Naive thymus-derived CD4-positive, alpha-beta T cell (primary cell): ENCODE measurements at places on chromosomes 3 and 15. TPM values are rescaled to one million over a fixed set of nuclear protein-coding genes. Genes with fewer than 3 reads are reported as not detected.
A peak's percentile ranks its signal among the peaks of the same experiment; 100 is the strongest.

DNA sequence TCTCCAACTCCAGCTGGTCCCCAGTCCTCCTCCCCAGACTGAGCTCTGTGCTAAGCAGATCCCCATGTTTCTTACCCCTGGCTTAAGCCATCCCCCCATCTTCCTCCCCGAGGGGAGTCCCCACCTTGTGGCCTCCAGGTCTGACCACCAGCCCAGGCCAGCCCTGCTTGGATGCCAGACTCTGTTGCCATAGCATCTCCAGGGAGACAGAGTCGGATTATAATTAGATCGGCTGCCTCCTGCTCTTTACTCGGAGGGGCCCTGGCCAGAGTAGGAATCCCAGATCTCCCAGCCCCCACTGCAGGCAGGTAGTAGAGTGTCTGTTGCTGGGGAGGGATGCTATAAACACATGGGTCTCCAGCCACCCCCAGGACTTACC is 2.4 kb downstream of the KLHDC8B start:
- H3K36me3 ChIP-seq = no peaks in the 10 kb centered on the region
- no peaks in the 10 kb centered on the region for H3K27me3 ChIP-seq
- H3K4me3 ChIP-seq = no peak overlapping the region

The MB21D2 gene
- total RNA-seq = 20.4 and 21.5 TPM in 2 replicates

- H3K27me3 ChIP-seq = no peaks in the 10 kb centered on the region
- H3K4me1 ChIP-seq = peaks cover 11% of the 10 kb centered on the region
- no peaks in the 10 kb centered on the region for H3K36me3 ChIP-seq
- no peak overlapping the region for H3K27ac ChIP-seq
- H3K4me3 ChIP-seq = no peak overlapping the region
These were observed 5.3 kb upstream of the NCK1 start for GRCh38 chr3:136856665-136857064.

DNA sequence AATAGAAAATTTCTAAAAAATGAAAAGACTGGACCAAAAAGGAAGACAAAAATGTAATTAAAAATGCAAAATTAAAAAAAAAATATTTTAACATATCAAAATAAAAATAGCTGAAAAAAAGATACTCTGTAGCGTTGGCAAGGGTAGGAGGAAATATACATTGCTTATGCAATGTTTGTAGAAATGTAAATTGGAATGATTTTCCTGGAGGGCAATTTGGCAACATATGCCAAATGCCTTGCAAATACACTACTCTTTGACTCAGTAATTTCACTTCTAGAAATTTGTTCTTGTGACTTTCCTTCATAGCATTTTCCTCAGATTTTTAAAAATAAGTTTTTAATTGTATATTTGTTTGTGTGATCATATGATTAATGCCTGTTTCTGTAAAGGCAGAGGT is 296.6 kb downstream of the ZNF621 start:
- DNase-seq = no peak

DNA sequence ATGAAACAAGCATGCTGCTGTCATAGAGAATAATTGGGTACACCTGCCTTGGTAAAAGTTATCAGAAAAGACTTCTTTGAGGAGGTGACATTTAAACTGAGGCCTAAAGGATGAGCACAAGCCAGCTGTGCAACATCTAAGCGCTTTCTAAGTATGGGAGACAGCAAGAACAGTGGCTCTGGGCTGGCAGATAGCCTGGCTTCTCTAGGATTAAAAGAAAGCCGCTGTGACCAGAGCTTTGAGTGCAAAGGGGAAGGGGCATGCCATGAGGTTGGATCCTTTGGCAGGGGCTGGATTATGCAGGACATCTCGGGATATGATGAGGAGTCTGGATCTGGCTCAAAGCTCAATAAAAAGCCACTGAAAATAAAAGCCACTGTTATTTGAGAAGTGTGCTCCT is 99.2 kb downstream of the FBN1 start:
- no peaks in the 10 kb centered on the region for H3K27me3 ChIP-seq
- H3K27ac ChIP-seq = no peak overlapping the region
- H3K4me1 ChIP-seq = no peaks in the 10 kb centered on the region
- no peak overlapping the region for H3K4me3 ChIP-seq

The BNC1 gene
- not detected for total RNA-seq

- DNase-seq = no peak
- H3K27me3 ChIP-seq = no peaks in the 10 kb centered on the region
- H3K4me1 ChIP-seq = no peaks in the 10 kb centered on the region
- no peaks in the 10 kb centered on the region for H3K36me3 ChIP-seq
These were observed 31.9 kb downstream of the HAPLN3 start for GRCh38 chr15:88863412-88863811.

- no peaks in the 10 kb centered on the region for H3K36me3 ChIP-seq
- DNase-seq = no peak
- H3K27me3 ChIP-seq = no peaks in the 10 kb centered on the region
These were observed 82.5 kb downstream of the CHST2 start for GRCh38 chr3:143201870-143202752.

GRCh38 chr15:89307791-89308190 is 26.8 kb downstream of the POLG start:
- H3K36me3 ChIP-seq = no peaks in the 10 kb centered on the region
- H3K27ac ChIP-seq = no peak overlapping the region
- no peak overlapping the region for H3K4me3 ChIP-seq
- no peaks in the 10 kb centered on the region for H3K4me1 ChIP-seq

DNA sequence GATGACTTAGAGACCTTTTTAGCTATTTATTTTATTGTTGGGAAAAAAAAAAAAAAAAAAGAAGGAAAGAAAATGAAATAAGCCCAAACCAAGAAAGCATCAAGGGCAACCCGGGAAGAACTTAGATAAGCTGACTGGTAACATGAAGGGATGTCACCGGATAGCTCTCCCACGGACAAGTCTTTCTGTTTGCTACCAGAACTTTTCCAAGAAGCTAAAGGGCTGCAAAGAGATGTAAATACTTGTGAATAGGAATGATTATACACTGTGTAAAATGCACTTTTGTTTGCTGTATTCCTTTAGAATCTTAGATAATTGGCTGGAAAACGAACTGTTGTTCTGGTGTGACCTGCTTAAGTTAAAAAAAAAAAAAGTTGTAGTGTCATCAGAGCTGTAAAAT is 2.8 kb downstream of the FOXB1 start:
- no peak for DNase-seq
- peak overlapping the region; percentile 49 for H3K4me3 ChIP-seq
- H3K27ac ChIP-seq = no peak overlapping the region
- H3K4me1 ChIP-seq = peaks cover 27% of the 10 kb centered on the region

The HDC gene
- 81.2 TPM for total RNA-seq

DNA sequence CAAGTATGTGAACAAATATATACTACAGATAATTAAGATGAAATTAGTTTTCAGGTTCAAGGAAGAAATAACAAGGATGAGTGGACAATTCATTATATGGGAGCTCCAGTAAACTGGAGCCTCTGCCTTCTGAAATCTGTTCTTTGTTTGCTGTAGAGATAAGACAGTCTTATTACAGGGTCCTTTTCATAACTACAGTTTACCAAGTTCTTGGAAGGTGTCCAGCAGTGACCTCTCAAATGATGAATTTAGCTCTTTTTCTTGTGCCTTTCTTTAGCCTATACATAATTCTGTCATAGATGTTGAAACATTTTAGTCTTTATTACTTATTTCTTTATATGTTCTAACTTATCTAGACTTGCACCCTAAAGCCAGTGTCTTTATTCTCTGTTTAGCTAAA is 89.7 kb upstream of the GBE1 start:
- H3K36me3 ChIP-seq = no peaks in the 10 kb centered on the region
- no peak overlapping the region for H3K27ac ChIP-seq
- DNase-seq = no peak
- H3K4me1 ChIP-seq = no peaks in the 10 kb centered on the region

The THSD4 gene
- not detected for total RNA-seq

GRCh38 chr3:142501004-142501926 is 53.4 kb upstream of the XRN1 start:
- H3K27ac ChIP-seq = no peak overlapping the region
- DNase-seq = no peak
- H3K36me3 ChIP-seq = peaks cover 26% of the 10 kb centered on the region
- no peaks in the 10 kb centered on the region for H3K4me1 ChIP-seq
- no peaks in the 10 kb centered on the region for H3K27me3 ChIP-seq

GRCh38 chr3:131192701-131193100 is 166.0 kb downstream of the NEK11 start:
- H3K36me3 ChIP-seq = no peaks in the 10 kb centered on the region
- no peak overlapping the region for H3K4me3 ChIP-seq
- no peak for DNase-seq
- H3K27me3 ChIP-seq = no peaks in the 10 kb centered on the region
- H3K4me1 ChIP-seq = no peaks in the 10 kb centered on the region

- DNase-seq = peak; percentile 66
- no peaks in the 10 kb centered on the region for H3K36me3 ChIP-seq
- peaks cover 14% of the 10 kb centered on the region for H3K4me1 ChIP-seq
- no peaks in the 10 kb centered on the region for H3K27me3 ChIP-seq
- H3K4me3 ChIP-seq = peak within 1 kb of the TSS; percentile 88
These were observed at the start of gene SNAP23 for GRCh38 chr15:42495361-42496212. TSS of gene SNAP23 (plus strand) at chr15:42495634. CDS start at chr15:42511847, 16,213 bp downstream.

- H3K27me3 ChIP-seq = no peaks in the 10 kb centered on the region
- H3K27ac ChIP-seq = no peak overlapping the region
- no peaks in the 10 kb centered on the region for H3K36me3 ChIP-seq
- H3K4me1 ChIP-seq = no peaks in the 10 kb centered on the region
These were observed 256.0 kb upstream of the CBLB start for GRCh38 chr3:106124818-106125217.

DNA sequence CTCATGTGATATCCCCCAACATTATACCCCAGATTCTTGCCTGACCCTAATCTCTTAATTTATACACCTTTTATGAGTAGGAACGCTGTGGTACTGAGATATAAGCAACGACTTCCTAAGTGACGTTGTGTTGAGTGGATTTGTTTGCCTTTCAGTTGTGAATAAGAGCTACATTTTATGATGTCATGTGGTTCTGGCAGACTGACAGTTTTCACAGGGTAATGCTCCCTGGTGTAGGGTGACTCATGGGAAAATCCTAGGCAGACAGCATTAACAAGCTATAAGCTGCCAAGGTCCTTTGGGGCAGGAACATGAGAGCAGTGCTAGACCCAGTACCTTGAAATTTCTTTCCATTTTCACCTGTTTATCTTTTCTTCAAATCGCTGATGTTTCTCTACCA is 11.2 kb downstream of the C3orf52 start:
- H3K36me3 ChIP-seq = no peaks in the 10 kb centered on the region
- H3K27me3 ChIP-seq = no peaks in the 10 kb centered on the region
- no peak overlapping the region for H3K27ac ChIP-seq
- no peak for DNase-seq

- H3K27me3 ChIP-seq = no peaks in the 10 kb centered on the region
- H3K27ac ChIP-seq = no peak overlapping the region
- no peaks in the 10 kb centered on the region for H3K4me1 ChIP-seq
- no peak for DNase-seq
These were observed 83.5 kb downstream of the UACA start for GRCh38 chr15:70679919-70680231.

The EEFSEC gene
- total RNA-seq = 18.5 TPM

DNA sequence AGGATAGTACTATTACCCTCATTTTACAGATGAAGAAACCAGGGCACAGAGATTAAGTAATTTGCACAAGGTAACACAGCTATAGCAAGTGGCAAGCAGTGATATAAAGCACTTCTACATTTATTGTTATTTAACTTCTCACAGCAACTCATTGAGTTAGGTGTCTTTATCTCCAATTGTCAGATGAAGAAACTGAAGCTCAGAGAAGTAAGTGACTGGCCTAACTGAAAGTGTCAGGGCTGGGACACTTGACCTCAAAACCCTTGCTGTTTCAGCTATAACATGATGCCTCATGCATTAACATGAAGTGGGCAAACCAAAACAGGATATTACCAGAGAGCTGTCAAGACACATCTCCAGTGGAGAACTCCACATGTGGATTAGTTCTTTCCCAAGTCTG is 65.8 kb upstream of the LEKR1 start:
- no peak for DNase-seq
- no peaks in the 10 kb centered on the region for H3K4me1 ChIP-seq
- no peaks in the 10 kb centered on the region for H3K27me3 ChIP-seq
- no peak overlapping the region for H3K4me3 ChIP-seq
- no peak overlapping the region for H3K27ac ChIP-seq
- no peaks in the 10 kb centered on the region for H3K36me3 ChIP-seq

- no peaks in the 10 kb centered on the region for H3K27me3 ChIP-seq
- no peak overlapping the region for H3K27ac ChIP-seq
- H3K4me1 ChIP-seq = no peaks in the 10 kb centered on the region
- no peak overlapping the region for H3K4me3 ChIP-seq
These were observed 7.6 kb downstream of the CTSH start for GRCh38 chr15:78937132-78937739.

The LTF gene
- not detected in 2 replicates for total RNA-seq

GRCh38 chr3:151684094-151684493 is 49.6 kb upstream of the AADACL2 start:
- H3K36me3 ChIP-seq = no peaks in the 10 kb centered on the region
- no peaks in the 10 kb centered on the region for H3K27me3 ChIP-seq
- no peak overlapping the region for H3K4me3 ChIP-seq
- DNase-seq = no peak

DNA sequence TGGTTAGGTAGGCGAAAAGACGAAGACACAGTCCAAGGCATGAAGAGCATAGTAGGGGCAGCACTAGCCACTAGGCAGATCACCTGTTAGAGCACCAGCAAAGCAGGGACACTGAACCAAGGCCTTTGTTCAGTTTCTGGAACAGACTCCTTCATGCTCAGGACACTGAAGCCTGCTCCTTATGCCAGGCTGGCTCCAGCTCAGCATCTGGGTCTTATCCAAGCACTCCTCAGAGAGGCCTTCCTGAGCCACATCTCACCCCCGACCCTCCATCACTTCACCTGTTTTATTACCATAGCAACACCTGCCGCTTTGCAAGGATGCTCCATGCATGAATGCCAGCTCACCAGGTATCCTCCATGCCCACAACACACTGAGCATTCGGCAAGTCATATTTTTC is 206.3 kb upstream of the CHRNA7 start:
- no peak overlapping the region for H3K27ac ChIP-seq
- H3K4me3 ChIP-seq = no peak overlapping the region
- DNase-seq = no peak
- H3K4me1 ChIP-seq = no peaks in the 10 kb centered on the region
- H3K27me3 ChIP-seq = no peaks in the 10 kb centered on the region

The FBXL2 gene
- not detected for total RNA-seq

DNA sequence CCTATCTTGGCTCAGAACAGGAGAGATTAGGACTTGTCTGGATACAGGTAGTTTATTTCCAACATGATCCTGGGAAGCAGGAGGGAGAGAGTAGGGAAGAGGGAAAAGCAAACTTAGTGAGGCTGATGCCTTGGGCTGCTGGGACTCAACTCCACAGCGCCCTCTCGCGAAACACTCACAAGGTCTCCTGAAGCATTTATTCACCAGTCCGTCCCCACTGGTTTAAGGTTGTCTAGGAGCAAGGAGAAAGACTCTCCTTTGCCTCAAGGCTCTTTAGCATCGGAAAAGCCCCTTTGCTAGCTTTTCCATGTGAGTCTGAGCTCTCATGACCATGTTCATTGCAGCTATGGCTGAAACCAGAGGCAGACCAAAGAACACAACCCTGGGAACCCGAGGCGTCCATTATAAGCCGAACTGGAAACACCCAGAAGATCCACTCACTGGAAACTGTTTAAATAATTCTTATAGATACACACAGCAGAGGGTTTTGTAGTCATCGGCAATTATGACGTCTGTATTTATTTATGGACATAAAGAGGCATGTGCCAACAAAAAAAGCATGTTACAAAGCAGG is 244.5 kb downstream of the CD47 start:
- no peaks in the 10 kb centered on the region for H3K36me3 ChIP-seq
- no peak overlapping the region for H3K4me3 ChIP-seq
- H3K27me3 ChIP-seq = no peaks in the 10 kb centered on the region
- no peaks in the 10 kb centered on the region for H3K4me1 ChIP-seq

GRCh38 chr15:69298697-69299441 is at the start of gene PAQR5:
TSS of gene PAQR5 (plus strand) at chr15:69298912. CDS start at chr15:69360081, 61,169 bp downstream.
- H3K27me3 ChIP-seq = no peaks in the 10 kb centered on the region
- H3K4me1 ChIP-seq = no peaks in the 10 kb centered on the region
- H3K4me3 ChIP-seq = no peak within 1 kb of the TSS
- H3K27ac ChIP-seq = no peak within 1 kb of the TSS
- DNase-seq = no peak
- H3K36me3 ChIP-seq = no peaks in the 10 kb centered on the region
